ENCODE measurements at places on chromosomes 7 and 10. TPM values are rescaled to one million over a fixed set of nuclear protein-coding genes. Genes with fewer than 3 reads are reported as not detected.

STEAP1 gene
- total RNA-seq: 123 TPM

OR6V1 gene
- total RNA-seq: not detected

MCM10 gene
- total RNA-seq: 0.31 TPM

PILRA gene
- total RNA-seq: not detected

GNAT3 gene
- not detected for total RNA-seq

FAM180A gene
- total RNA-seq: 1.3 TPM

CAMK2B gene
- total RNA-seq: 0.44 TPM

SPDYE2B gene
- total RNA-seq: not detected

TUBAL3 gene
- not detected for total RNA-seq

CHN2 gene
- total RNA-seq: 0.93 TPM

PCLO gene
- not detected for total RNA-seq

PNLIPRP3 gene
- not detected for total RNA-seq

CPED1 gene
- 10.5 TPM for total RNA-seq

RBM20 gene
- total RNA-seq: not detected

NME8 gene
- not detected for total RNA-seq

ZNF398 gene
- total RNA-seq: 12.6 TPM

NODAL gene
- not detected for total RNA-seq

TMEM60 gene
- total RNA-seq: 10.0 TPM

OR2A12 gene
- not detected for total RNA-seq

SH2D4B gene
- not detected for total RNA-seq

ZNF775 gene
- 3.2 TPM for total RNA-seq

EGR2 gene
- total RNA-seq: 3.7 TPM

WNT8B gene
- total RNA-seq: not detected

TBC1D12 gene
- total RNA-seq: 8.9 TPM

CALHM2 gene
- total RNA-seq: 125 TPM

ENKUR gene
- 0.10 TPM for total RNA-seq

COL13A1 gene
- total RNA-seq: 7.6 TPM

TPK1 gene
- total RNA-seq: 2.2 TPM

JAKMIP3 gene
- total RNA-seq: 0.19 TPM

MEOX2 gene
- 2.9 TPM for total RNA-seq

CLEC2L gene
- total RNA-seq: not detected

MYPN gene
- 0.12 TPM for total RNA-seq

PARD3 gene
- 19.7 TPM for total RNA-seq

ASB10 gene
- total RNA-seq: not detected

DYNC1I1 gene
- 1.9 TPM for total RNA-seq

ZNRF2 gene
- 8.7 TPM for total RNA-seq

STK32C gene
- total RNA-seq: 10.5 TPM

POU6F2 gene
- not detected for total RNA-seq

KIAA1217 gene
- 4.1 TPM for total RNA-seq

TRIM73 gene
- total RNA-seq: 0.59 TPM

CYP2C19 gene
- not detected for total RNA-seq

PTF1A gene
- not detected for total RNA-seq

GNB2 gene
- total RNA-seq: 134 TPM

CHAT gene
- total RNA-seq: not detected

SLC18A3 gene
- total RNA-seq: not detected

HOXA3 gene
- total RNA-seq: 0.10 TPM

ECHDC3 gene
- total RNA-seq: 24.9 TPM

SLC18A2 gene
- total RNA-seq: not detected

PLEKHS1 gene
- total RNA-seq: not detected

Measured in cardiac ventricle fibroblast (primary cell).